Epithelial cell of proximal tubule (primary cell): ENCODE measurements at places on chromosomes 3 and 15.

GRCh38 chr3:81931265-81932251 is 170.1 kb upstream of the GBE1 start:
- DNase-seq: no peak

- DNase-seq: no peak
Measured at GRCh38 chr3:78140274-78140673, 1100.4 kb downstream of the ROBO2 start.

DNA sequence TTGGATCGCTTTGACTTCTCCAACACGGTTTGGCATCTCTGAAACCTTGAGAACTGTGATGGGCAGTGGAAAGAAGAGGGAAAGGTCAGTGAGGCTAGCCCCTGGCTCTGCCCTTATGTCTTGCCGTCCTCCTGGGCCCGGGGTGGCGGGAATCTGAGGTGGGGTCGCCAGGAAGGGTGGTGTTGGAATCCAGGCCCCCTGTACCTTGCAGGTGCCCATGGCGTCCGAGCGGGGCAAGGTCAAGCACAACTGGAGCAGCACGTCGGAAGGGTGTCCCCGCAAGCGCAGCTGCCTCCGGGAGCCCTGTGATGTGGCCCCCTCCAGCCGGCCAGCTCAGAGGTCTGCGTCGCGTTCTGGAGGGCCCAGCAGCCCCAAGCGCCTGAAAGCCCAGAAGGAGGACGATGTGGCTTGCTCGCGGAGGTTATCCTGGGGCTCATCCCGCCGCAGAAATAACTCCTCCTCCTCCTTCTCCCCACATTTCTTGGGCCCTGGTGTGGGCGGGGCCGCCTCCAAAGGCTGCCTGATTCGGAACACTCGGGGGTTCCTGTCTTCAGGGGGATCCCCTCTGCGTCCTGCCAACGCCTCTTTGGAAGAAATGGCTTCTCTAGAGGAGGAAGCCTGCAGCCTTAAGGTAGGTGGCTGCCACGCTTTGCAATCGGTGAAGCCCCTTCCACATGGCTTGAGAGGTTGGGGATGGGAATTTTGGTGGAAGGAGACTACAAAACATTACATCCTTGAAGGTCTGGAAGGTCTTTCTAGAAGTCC is 907 bp downstream of the TATDN2 start:
- DNase-seq: no peak

GRCh38 chr3:99960941-99961340 is 143.3 kb downstream of the CMSS1 start:
- no peak for DNase-seq

DNA sequence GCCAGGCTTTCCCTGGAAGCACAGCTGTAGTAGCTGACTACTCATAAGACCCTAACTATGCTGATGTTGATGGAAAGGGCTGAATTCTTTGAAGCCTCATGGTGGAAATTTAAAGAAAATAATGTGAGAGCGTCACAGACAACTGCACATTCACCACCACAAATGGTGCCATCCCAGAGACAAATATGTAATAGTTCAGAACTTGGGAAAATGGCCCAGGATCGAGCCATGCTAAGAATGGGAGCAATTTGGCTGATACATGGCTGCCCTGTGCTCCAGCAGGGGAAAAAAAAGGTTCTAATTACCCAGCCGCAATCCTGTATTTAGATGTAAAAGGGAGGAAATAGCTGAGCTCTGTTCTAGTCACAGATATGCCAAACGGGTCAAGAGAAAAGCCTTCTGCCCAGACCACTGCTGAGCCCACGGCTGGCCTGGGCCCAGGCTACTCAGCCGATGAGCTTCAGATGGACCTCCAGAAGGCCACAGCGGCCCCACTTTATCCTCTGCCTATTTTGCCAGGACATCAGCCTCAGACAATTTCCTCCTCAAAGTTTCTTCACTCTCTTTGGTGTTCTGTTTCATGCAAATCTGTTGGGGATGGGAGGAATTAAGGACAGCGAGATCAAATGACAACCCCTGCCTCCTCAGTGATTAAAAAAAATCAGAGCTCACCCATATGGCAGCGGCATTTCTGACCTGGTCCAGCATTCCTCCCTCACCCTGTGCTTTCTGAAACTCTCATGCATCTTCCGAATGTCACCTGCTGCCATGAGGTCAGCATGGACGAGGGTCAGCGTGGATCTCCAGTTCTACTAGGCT is 54.5 kb upstream of the MEX3B start:
- no peak for DNase-seq

GRCh38 chr3:25354071-25354470 is 74.0 kb upstream of the RARB start:
- DNase-seq: no peak

DNA sequence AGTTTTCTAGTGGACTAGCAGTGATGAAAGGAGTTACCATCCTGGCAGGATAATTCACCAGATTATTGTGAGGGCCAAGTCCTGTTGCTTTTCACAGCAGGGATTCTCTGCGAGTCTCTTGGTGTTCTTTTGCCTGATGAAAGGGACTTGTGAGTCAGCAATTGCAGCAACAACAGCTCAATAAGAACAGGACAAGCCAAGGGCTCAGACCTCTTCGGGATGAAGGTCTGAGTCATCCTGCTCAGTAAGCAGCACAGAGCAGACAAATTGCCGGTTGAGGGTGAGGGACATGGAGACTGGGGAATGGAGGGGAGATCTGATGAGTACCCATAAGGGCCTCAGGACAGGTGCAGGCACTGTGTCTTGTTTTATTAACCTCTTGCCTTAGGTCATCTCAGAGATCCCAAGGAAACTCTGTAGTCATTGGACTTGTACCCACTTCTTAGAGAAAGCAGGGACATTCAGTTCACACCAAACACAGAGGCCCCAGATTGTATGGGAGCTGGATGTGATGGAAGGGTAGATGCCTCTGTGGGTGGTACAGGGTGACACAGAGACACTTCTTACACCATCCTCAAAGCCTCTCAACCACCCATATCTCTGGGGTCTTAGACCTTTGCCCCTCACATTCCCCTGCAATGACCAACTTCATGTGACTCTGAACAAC is 173.8 kb upstream of the TLE3 start:
- DNase-seq: peak; percentile 90

- DNase-seq: no peak
Measured at GRCh38 chr3:43217633-43218032, 68.7 kb upstream of the SNRK start.

DNA sequence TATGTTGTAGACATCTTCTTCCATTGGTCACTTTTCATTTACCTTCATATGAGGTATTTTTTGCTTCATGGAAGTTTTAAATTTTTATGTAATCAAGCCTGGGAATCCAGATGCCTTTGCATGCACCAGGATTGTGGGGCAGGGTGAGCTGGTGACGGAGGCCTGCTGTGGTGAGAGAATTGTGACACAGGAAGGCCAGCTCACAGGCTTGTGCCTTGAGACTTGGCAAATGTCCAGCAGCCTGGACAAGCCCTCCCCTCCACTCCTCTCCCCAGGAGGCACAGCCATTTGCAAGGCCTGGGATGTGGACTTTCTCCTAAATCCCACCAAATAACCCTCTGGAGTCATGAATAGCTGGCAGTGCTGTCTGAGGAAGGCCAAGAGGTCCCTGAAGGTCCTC is 67.4 kb downstream of the RHCG start:
- DNase-seq: no peak

DNA sequence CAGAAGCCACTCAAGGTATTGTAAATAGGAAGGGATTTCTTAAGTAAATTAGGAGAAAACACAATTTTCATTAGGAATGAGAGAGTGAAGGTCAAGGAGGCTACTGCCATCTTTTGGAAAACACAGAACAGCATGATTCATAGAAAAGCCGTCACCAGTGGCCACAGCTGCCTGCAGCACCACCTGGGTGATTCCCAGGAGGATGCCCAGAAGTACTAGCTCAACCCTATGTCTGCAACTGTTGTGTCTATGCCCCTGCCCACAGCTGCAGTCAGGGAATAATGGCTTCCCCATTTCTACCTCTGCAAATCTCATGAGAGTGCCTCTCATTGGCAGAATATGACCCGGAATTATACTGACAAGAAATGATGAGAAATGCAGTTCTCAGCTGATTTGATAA is 300.0 kb downstream of the IGSF11 start:
- no peak for DNase-seq

DNA sequence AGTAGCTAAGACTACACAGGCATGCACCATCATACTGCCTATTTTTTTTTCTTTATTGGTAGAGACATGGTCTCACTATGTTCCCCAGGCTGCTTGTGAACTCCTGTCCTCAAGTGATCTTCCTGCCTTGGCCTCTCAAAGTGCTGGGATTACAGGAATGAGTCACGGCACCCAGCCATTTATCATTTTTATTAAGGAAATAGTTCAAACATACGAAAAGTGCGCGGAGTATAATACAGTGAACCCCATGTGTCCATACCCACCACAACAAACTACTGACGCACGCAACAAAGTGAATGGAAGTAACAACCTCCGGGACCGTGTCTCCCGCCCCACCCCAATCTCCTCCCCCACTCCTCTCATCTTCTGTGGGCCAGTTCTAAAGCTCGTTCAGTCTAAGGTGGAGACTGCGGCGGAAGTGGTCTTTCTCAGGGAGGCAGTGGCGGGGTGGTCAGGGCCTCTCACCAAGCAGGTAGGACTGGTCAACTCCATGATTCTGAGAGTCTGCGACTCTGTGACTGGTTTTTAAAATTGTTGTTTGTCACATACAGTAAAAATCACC is 42.1 kb downstream of the DNAJB8 start:
- no peak for DNase-seq

DNA sequence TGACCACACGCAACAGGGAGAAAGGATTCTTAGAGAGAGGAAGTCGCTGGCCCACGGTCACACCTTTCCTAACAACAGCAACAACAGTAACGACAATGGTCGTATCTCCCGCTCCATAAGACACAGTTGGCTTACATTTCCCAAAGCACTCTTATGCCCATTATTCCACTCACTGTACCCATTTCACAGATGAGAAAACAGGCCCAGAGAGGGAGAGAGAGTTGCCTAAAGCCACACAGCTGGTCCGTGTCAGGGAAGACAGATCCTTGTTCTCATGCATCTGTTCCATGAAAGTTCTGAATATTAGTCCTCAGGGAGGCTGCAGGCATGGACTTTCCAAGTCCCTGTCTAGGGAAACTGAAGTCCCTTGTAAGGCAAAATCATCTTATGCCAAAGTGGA is 42.0 kb upstream of the ATP2B2 start:
- DNase-seq: no peak

DNA sequence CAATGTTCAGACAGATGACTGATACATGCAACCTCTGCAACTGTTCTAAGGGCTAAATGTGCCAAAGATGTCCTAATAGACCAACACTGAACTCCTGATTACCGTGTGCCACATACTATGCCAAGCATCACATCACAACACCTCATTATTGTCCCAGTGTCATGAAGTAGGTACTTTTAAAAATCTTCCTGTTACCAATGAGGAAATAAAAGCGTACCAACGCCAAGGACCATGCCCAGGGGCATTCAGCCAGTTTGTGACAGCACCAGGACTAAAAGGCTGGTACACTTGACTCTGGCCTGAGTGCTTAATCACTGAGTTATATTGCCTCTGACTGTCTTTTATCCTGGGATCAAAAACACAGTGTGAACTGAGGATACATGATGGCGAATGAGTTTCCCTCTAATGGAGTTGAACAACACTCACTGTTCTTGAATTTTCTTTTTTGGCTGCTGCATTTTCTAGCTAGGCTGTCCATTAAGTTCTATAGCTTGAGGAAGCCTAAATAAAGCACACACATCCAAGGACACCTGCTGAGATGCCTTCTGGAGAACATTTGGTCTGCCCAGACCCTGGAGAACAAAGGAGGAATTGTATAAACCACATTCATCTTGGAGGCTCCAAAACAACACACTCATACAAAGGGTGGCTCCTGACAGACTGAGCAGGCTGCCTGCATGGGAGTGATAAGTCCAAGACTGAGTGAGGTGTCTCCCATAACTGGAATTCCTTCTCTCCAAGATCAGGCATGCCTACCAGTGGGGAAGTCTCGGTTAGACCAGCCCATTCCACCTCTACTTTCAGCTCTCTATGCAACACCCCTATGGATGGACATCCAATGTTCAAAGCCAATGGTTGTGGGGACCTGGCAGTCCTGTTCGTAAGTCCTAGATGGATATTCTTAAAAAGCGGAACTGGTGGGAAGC is 126.7 kb upstream of the PRICKLE2 start:
- no peak for DNase-seq

GRCh38 chr3:33092496-33093254 is 4.3 kb downstream of the GLB1 start:
- DNase-seq: no peak
